ENCODE measurements at places on chromosomes 4 and X. TPM values are rescaled to one million over a fixed set of nuclear protein-coding genes. Genes with fewer than 3 reads are reported as not detected.

C4orf33 gene
- total RNA-seq: 5.7 TPM

IBSP gene
- not detected for total RNA-seq

SLC7A11 gene
- total RNA-seq: 0.19 TPM

AFAP1 gene
- 8.7 TPM for total RNA-seq

GRCh38 chr4:27057662-27058061 is 197.0 kb downstream of the STIM2 start:
- no peak for DNase-seq

DNA sequence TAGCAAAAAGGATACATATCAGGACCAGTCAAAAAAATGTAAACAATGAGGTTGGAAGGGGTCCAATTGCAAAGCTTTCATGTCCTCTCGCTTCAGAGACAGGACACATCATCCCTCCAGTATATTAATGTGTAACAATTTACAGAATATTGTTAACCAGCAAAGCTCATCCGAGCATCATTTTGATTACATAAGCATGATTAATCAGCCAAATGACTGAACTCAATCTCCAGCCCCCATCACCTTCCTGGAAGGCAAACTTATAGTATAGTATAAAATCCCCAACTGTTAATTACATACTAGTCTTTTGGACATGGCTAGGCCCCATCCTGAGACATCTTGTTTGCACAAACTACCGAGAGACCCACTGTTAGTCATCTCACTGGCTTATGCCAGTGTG is 77.6 kb upstream of the TRAM1L1 start:
- DNase-seq: no peak

DNA sequence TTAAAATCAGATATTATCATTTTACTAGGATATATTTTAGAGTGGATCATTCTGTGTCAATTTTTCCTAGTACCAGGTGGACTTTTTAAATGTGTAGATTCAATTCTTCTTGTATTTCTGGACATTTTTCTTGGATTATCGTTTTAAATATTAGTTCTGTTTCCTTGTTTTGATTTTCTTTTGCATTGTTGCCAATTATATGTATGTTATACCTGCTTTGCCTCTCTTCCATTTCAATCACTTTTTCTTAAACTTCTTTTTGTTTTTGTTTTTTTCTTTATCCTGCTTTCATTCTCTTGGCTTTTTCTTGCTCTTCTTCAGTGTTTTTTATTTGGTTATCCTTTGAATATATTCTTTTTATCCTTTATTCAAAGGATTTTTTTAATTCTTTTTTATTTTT is 141.0 kb downstream of the STOX2 start:
- no peak for DNase-seq

DNA sequence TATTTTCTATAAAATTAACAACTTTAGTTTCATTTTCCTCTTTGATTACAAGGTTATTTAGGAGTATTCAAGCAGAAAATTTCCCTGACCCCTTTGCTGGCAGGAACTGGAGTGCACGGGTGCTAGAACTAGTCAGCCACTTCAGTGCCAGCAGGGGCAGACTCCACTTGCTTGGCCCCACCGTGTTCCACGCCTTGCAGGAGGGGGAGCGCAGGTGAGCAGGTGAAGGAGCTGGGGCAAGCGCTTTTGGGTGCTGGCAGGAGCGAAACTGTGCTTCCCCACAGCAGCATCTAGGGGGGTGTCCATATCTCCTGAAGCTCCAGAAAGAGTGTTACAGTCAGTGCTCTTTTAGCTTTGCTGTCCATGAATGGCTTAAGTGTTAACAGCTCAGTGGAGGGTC is 45.5 kb downstream of the MID2 start:
- DNase-seq: no peak

DNA sequence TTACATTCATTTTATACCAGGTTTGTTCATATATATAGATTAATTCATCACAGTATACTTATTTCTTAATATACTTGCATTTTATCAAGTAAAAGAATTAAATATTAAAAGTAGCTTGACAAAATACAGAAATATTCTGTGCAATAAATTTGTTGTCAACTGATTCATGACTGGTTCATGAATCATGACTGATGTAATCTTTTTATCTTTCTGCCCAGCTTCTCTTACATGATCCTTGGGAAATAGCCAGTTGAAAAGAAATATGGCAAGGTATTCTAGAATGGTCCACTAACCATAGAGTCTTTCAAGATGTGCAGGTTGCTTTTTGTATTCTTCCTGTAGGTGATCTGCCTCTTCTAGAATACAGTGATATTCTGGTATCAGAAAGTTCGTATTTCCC is 4.2 kb upstream of the CCNA2 start:
- DNase-seq: no peak

- no peak for DNase-seq
Observed at GRCh38 chr4:108264693-108265092, 96.0 kb upstream of the LEF1 start.

GRCh38 chr4:110483516-110483915 is 7.6 kb downstream of the ENPEP start:
- no peak for DNase-seq

DNA sequence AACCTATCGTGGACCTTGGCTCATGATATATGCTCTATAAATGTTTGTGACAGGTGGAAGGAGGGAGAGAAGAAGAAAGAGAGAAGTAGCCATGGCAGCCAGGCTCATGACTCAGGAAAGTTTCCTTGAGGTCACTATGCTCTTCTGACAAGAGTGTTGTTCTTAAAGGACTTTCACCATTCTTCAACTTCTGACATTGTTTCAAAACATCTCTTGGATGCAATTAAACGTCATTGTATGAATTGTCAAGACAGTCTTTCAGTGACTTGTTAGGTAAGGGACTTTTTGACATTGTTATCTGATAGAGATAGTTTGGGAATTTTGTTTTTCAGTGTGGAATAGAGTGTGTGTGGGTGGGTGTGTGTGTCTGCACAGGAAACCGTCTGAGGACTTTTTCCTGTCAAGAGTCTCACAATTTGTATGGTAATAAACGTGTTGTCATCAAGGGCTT is 617.0 kb downstream of the MID1IP1 start:
- no peak for DNase-seq

All from cardiac septum (tissue), 1 donor.